ENCODE measurements at places on chromosomes 3 and 15. TPM values are rescaled to one million over a fixed set of nuclear protein-coding genes. Genes with fewer than 3 reads are reported as not detected.

TPRG1 gene
- 3.1 TPM for total RNA-seq

DNA sequence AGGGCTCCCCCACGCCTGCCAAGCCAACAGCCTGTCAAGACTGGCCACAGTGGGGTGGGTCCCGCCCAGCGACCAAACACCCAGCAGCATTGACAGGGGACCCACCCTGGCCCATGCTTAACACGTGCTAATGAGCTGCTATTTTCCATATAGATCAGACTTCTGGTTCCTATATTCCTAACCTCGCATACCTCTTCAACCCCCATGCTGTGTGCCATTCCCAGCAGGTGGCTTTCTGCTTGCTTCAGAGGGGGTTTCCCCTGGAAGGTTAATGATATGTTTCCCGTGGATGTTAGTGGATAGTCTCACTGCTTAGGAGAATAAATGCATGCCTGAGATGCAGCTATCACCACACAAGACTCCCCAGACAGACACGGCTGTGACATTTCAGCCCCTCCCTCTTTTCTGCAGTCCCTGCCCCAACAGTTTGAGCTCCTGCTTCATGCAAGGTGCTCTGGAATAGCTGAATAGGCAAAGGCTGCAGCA lies 37.9 kb upstream of the MGLL start:
- DNase-seq: no peak

DNA sequence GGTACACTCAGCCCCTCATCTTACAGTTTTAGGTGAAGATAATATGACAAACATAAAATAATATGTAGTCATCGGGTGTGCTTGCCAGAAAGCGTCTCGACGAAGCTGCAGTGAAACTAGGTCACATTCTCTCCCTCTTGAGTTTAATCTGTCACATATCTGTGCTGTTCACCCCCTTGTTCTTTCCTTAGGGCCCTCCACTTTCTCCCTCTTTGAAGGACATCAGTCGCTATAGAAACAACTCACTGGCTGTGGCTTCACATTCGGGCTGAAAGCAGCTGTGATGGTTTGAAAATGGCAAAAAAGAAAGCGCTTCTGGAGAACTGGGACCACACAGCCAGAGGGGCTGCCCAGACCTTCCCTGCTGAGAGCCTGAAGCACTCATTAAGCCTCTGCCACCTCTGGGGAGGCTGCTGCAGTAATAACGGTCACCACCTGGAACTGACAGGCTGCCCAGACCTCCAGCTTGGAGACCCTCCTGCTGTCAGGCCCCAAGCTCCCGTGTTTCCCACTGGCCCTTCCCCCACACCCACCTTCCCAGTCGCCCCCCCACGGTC lies 50.3 kb downstream of the ABTB1 start:
- no peak for DNase-seq

DNA sequence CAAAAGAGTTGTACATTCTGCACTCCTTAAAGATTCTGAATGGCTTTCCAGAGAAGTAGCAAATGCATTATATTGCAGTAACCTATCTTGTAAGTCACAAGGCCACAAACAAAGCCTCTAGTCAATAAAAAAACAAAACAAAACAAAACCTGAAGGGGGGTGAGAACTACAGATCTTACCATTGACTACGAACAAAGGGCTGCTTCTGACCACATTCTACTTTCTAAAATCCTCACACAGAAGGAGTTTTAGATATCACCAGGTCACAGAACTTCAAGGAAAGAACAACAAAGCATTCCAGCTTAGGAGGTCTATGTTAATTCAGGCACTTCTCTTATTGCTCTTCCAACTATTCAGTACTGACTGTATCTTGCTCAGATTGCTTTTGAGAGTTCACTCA lies 343.0 kb downstream of the ZBTB20 start:
- DNase-seq: no peak

DHFR2 gene
- 1.4 TPM for total RNA-seq

- no peak for DNase-seq
These were observed 116.8 kb downstream of the ZNF280D start for GRCh38 chr15:56616551-56616950.

CHRNA7 gene
- total RNA-seq: not detected

DNA sequence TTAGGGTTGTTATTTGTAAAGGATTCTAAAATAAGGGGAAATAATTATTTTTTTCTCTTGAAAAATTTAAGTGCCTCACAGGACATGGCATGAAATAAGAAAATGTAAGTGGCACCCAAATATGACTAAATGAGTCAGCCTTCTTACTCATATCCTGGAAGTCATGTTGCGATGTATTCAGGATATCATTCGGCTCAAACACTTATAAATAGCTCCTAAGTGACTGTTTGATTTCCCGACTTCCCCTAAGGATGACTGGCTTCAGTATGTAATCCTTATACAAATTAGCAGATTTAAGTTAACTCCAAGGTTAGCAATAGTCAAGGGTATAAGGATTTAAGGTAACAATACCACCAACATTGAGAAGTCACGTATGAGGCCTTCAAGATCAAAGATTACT lies 57.3 kb upstream of the OSTN start:
- no peak for DNase-seq

SLTM gene
- total RNA-seq: 189 TPM

FGD5 gene
- not detected for total RNA-seq

All from CD8-positive, alpha-beta T cell (primary cell).